Fibroblast of mammary gland (primary cell): ENCODE measurements at places on chromosomes 7 and 10.

DNA sequence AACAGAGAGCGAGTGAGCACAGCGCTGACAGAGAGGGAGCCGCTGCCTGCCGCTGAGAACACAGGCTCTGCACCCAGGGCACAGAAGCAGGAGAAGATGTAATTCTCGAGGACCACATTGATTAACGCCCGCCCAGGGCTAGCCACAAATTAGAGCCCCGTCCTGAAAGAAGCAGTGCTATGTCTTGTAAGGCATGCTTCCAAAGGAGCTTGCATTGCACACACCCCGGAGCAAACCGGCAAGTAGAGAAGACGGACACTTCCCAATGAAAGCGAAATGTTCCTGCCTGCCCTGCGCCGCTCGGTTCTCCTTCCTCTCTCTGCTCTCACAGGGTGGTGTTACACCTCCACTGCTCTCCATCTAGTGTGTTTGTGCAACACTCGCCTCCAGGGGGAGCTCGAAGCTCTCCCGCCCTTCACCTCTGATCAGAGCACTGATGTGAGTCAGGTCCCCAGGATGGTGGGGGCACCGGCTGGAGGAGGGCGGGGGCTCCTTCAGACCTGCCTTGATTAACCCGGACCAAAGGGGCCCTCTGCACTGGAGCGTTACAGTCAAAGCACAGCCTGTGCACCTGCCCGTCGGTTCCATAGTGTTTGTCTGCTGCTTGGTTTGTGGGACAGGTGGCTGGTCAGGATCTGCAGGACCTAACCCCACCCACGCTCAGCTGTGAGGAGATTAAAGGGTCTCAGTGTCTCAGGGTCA is 316.5 kb downstream of the ADARB2 start:
- no peak for DNase-seq

DNA sequence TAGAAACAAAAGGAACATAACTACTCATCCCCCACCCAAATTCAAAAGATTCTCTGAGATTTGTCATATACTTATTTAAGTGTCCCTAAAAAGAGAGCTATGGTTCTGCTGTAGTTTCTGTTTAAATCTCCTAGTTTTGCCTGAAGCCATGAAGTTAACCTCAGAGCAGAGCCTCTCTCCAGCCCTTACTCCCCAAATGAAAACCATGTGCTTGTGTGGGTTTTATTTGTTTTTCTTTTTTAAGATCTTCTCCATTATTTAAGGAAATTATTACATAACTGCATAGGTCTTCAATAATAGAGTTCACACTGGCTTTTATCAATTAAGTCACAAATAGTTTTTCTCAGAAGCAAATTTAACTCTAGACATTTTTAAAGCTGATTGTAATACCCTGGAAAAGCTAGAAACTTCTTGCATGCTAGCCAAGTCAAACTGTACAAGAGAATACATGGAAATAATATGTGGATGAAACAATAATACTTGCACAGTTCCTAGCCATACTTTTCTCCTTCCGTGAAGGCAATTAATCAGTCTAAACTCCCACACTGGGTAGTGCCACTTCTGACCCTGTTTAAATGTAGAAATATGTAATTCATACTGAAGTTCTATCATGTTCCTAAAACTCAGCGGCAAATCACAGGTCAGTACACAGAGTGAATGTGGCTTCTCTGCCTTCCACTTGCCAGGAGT is 579.7 kb downstream of the SUGCT start:
- DNase-seq, result peak; percentile 33

- no peak for DNase-seq
Measured at GRCh38 chr7:55374213-55374612, 9.1 kb downstream of the LANCL2 start.

DNA sequence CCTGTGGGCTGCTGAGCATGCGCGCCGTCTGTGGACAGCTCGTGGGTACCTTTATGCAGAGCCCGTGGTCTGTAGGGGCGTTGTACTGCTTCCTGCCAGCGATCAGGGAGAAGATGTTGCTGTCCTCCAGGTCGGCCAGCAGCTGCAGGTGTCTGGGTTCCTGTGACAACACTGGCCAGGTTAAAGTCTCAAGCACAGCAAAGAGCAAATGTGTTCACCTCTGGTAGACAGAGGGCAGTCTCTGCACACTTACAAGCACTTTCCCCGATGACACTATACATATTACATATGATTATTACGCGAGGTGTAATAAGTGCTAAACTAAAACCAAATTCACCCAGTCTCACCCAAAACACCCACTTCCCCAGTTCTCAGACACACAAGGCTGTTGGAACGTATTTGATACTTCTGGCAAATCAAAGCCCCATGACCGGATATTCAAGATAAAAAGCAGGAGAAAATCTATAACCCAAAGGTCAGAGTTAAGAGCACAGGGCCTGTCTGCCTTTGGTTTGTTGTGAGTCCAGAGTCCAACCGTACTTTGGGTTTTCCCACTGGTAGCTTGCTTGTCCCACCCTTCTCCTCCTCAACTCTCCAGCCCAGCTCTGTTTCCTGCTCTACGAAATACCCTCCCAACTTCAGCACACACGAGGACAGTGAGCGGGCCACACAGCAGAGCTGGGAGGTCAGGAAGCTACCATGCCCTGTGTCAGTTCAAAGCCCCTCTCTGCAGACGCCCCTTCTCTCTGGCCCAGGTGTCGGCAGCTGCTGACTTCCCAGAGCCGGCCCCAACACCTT is 49.7 kb upstream of the DDC start:
- DNase-seq, result peak; percentile 16

GRCh38 chr10:128077155-128077875 is 48.9 kb downstream of the MKI67 start:
- no peak for DNase-seq

GRCh38 chr10:29926693-29927048 is 132.7 kb downstream of the JCAD start:
- DNase-seq, result peak; percentile 80

GRCh38 chr7:114620208-114620607 is 205.6 kb downstream of the FOXP2 start:
- DNase-seq, result no peak

DNA sequence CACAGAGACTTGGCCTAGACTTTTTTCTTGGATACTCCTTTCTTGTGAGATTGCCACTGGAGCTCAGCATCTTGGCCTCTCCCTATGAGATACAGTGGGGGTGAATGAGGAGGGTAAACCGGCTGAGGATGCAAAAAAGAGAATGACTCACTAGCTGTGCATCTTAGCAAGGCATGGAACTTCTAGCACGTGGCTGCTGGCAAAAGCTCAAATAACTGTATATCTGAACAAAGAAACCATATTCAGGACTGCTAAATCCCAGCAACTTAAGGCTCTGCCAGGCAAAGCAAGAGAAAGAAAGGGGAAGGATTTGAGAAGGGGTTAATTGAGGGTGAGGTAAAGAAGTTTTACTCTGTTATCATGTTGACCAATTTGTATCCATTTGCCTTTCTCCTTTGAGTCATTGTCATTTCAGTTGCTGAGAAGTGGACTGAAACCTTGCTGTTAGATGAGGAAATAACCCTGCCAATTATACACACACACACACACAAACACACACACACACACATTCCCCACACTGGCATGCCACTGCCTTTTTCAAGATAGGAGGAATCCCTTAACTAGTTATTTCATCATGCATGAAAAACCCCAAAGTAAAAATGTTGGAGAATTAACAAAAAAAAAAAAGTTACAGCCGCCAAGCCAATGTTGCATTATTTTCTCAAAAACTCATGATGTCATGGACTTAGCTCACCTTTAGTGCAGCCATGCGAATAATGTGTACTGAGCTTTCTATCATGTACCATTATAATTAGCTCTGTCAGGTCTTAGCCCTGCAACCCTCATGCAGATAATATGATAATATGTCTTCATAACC is 997.3 kb downstream of the LRMDA start:
- DNase-seq, result peak; percentile 86

- DNase-seq, result no peak
Measured at GRCh38 chr10:132549371-132549770, 11.8 kb downstream of the INPP5A start.

GRCh38 chr10:130357951-130358350 is 221.8 kb downstream of the GLRX3 start:
- no peak for DNase-seq

GRCh38 chr7:30221764-30222163 is 62.6 kb upstream of the ZNRF2 start:
- DNase-seq, result no peak

DNA sequence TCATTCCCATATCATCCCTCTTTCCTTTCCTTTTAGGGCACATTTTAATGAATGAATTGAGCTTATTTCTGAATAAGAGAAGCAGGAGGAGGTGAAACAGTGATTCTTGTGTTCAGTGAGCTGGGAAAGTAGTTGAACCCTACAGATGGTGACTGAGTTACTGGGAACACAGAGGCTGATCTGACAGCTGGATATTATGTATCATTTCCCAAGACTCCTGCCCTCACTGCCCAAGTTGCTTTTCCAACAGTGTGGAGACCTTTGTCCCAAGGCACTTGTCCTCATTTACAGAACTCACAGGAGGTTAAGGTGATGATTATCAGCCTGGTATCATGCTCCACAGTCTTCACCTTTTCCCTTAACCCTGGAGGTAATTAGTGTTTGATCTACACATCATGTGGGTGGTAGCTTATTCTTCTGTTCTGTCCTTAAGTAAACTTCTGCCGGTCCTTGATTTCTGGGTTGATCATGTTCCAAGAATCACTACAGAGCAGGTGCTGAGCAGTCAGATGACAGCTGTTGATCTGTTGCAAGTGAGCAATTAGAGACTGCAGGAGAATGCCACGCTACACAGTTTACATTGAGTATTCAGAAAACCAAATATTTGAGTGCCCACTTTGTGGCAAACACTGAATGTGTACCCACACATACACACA is 2.6 kb downstream of the PRLHR start:
- no peak for DNase-seq

GRCh38 chr10:117652228-117653169 is 110.0 kb downstream of the EMX2 start:
- DNase-seq, result no peak

DNA sequence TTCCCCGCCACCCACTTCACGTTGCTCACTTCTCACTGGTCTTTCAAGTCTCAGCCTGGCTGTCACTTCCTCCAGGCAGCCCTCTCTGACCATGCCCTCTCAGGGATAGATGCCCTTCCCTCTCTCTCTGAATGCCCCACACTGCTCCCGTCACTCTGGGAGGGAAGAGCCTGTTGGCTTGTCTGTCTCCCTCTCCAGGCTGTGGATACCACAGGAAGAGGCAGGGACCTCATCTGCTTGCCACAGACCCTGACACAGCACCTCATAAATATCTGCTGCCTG is 93.1 kb downstream of the OAT start:
- DNase-seq, result no peak

GRCh38 chr10:126110489-126111180 is 214.3 kb downstream of the FANK1 start:
- DNase-seq, result peak; percentile 83

DNA sequence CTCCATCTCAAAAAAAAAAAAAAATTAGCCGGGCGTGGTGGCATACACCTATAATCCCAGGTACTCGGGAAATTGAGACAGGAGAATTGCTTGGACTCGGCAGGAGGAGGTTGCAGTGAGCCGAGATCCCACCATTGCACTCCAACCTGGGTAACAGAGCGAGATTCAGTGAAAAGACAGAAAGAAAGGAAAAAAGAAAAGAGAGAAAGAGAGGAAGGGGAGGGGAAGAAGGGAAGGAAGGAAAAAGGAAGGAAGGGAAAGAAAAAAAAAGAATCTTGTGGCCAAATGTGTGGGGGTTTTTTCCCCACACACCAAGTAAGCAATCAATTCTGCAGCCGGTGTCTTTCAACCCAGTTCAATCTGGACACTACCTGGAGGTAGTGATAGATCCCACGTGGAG is 9.0 kb upstream of the NAT16 start:
- DNase-seq, result no peak

- DNase-seq, result no peak
Measured at GRCh38 chr10:79189853-79190435, 121.2 kb downstream of the ZMIZ1 start.

DNA sequence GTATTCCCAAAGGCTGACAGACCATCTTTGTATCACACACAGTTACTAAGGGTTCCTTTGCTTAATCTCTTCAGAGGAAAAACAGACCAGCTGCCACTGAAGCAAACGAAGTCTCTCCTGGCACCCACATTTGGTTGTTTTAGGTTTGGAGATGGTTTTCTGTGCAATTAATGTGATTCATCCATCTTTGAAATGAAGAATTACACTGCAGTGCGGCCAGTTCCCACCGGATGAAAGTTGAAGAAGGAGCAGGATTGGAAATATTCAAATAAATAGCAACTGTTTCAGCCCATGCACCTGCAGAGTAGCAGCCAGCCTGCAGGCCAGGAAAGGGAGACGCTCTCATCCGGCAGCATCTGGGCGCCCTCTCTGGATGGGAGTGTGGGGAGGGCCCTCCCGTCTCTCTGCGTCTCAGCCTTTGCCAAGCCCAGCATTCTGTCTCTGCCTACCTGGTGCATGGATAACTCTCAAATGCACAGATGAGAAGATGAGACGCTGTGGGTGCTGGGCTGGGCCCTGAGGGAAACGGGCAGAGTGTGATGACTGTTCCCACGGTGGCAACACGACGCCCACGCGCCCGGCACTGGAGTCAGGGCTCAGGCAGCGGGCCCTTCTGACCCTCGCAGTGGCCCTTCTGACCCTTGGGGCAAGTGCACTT is 214.0 kb downstream of the PTPRN2 start:
- DNase-seq, result no peak

- DNase-seq, result peak; percentile 93
Measured at GRCh38 chr10:79299397-79300241, 47.6 kb upstream of the PPIF start.

- DNase-seq, result no peak
Measured at GRCh38 chr7:83178066-83178465, 15.4 kb upstream of the PCLO start.

DNA sequence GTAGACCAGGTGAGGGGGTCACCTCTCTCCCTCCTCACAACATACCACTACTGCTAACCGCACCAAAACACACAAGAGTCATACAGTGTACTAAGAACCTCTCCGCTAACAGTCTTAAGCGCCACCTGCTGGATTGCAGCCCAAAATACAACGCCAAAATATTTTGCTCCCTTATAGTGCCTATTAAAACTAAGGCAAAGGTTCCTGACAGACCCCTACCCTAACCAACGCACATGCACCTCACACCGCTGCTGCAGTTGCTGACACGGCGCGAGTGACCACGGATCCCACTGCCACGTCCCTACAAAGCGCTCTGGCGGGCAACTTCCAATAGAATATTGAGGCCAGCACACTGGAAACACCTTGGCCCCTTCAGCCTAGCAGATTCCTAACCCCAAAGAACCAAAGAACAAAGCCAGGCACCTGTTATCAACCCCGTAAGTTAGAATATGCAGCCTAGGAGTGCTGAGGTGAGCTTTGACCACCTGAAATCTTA is 563.6 kb upstream of the SEMA3D start:
- DNase-seq, result peak; percentile 41

- DNase-seq, result no peak
Measured at GRCh38 chr7:5824297-5824610, 42.8 kb upstream of the RNF216 start.

DNA sequence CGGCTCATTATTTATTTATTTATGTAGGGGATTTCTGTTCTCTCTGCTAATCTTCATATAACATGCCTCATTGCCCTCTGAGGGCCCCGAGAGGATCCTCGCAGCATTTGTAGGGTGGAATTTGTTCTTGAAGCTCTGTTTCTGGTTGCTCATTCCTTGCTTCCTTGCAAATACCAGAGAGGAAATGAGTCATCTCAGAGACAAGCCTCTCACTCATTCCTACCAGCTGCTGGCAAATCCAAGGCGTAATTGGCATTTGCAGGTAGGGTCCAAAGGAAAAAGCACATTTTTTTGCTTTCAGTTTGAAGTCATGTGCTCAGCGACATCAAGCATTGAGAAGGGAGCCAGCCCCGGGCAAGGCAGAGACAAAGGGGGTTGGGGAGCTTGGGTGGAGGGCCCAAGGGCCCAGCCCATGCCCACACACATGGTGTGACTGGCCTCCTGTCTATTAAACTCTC is 501.6 kb downstream of the GALNT17 start:
- peak; percentile 92 for DNase-seq
